ENCODE measurements at places on chromosomes 1 and 21. TPM values are rescaled to one million over a fixed set of nuclear protein-coding genes. Genes with fewer than 3 reads are reported as not detected.

DNA sequence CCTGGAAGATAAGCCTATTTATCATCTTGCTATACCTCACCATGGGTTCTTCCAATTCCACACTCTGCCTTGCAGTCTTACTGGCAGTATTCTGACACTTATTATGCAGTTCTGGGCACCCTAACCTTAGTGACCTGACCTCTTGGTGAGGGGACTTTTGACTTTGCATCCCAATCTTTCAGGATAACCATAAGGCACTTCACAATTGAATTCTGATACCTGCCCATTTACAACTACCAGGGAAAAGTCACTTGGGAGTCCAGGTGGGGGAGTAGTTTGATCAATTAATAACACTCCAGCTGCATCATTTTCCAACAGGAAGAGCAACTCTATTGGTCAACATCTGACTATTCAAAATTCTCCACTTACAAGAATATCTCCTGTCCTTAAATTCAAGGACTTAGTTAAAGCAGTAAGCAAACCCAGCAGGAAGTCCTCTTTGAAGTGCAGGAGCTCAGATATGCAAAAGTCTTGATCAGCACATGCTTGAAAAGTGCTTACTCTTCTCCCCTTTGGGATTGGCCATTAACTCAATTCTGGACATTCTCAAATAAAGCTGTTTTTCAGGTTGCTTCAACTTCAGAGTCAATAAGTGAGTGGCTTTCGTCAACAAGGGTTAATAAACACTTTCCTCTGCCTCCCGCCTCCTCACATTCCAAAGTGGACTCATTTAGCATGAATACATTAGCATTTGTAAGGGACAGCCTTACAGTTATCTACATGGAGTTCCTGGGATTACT is 177.4 kb upstream of the NRIP1 start:
- no peak for DNase-seq
- H3K36me3 ChIP-seq, result no peaks in the 10 kb centered on the region
- no peak overlapping the region for H3K4me3 ChIP-seq
- H3K4me1 ChIP-seq, result no peaks in the 10 kb centered on the region
- H3K27me3 ChIP-seq, result no peaks in the 10 kb centered on the region
- H3K27ac ChIP-seq, result no peak overlapping the region

The LRRC52 gene
- 3.8 TPM for total RNA-seq

- H3K27me3 ChIP-seq, result no peaks in the 10 kb centered on the region
- no peaks in the 10 kb centered on the region for H3K4me1 ChIP-seq
- H3K4me3 ChIP-seq, result no peak overlapping the region
- no peaks in the 10 kb centered on the region for H3K36me3 ChIP-seq
Measured at GRCh38 chr1:147156642-147157041, 15.6 kb downstream of the PRKAB2 start.

GRCh38 chr21:25304611-25305010 is 302.7 kb downstream of the MRPL39 start:
- DNase-seq, result no peak
- no peak overlapping the region for H3K4me3 ChIP-seq
- no peak overlapping the region for H3K27ac ChIP-seq
- H3K36me3 ChIP-seq, result no peaks in the 10 kb centered on the region
- no peaks in the 10 kb centered on the region for H3K4me1 ChIP-seq

The CD1E gene
- 0.16 TPM for total RNA-seq

GRCh38 chr21:41639766-41640165 is 127.1 kb downstream of the RIPK4 start:
- H3K27ac ChIP-seq, result no peak overlapping the region
- H3K4me3 ChIP-seq, result no peak overlapping the region
- no peak for DNase-seq
- no peaks in the 10 kb centered on the region for H3K27me3 ChIP-seq
- H3K36me3 ChIP-seq, result no peaks in the 10 kb centered on the region

GRCh38 chr1:220176540-220176939 is 82.6 kb downstream of the IARS2 start:
- H3K27ac ChIP-seq, result no peak overlapping the region
- no peaks in the 10 kb centered on the region for H3K4me1 ChIP-seq
- H3K4me3 ChIP-seq, result no peak overlapping the region

The CFHR4 gene
- not detected for total RNA-seq

The C21orf58 gene
- 21.6 TPM for total RNA-seq
